ENCODE measurements at places on chromosomes 6 and 20.
A peak's percentile ranks its signal among the peaks of the same experiment; 100 is the strongest.

DNA sequence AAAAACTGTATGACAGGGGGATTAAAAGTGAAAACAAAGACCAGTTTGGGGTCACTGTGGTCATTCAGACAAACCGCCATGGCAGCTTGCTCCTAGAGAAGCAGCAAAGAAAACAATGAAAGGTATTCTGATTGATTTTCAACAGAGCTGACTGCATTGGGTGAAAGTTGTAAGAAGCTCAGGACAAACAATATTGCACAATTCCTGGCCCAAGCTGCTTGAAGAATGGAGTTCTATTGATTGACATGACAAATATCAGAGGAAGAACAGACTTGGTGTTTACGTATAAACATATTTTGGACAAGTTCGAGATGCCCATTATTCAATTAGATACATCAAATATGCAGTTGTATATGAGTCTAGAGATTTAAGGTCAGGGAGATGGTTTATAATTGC is 62.0 kb downstream of the TRIM38 start:
- peaks cover 4% of the 10 kb centered on the region for H3K4me1 ChIP-seq
- no peaks in the 10 kb centered on the region for H3K36me3 ChIP-seq
- H3K27ac ChIP-seq, result no peak overlapping the region
- no peak overlapping the region for H3K4me3 ChIP-seq
- H3K27me3 ChIP-seq, result no peaks in the 10 kb centered on the region
- no peak for DNase-seq

DNA sequence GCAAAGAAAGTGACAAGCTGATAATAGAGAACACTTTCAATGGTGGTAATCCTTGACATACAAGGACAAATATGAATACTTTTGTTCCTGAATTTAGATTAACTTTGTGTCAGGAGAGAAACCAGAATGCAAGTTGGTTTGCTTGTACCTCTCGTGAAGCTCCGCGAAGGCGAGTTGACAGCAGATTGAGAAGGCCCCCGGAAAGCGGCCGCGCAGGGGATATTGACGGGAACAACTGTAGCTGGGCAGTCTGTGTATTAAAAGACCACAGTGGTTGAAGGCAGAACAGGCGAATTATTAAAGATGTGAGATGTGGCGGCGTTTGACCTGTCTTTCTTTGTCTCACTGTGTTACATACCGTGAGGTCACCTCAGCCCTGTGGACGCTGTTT is 175.8 kb upstream of the RALGAPA2 start:
- H3K36me3 ChIP-seq, result no peaks in the 10 kb centered on the region
- no peaks in the 10 kb centered on the region for H3K27me3 ChIP-seq
- no peak overlapping the region for H3K4me3 ChIP-seq
- no peaks in the 10 kb centered on the region for H3K4me1 ChIP-seq

- no peaks in the 10 kb centered on the region for H3K4me1 ChIP-seq
- H3K27ac ChIP-seq, result no peak overlapping the region
- H3K4me3 ChIP-seq, result no peak overlapping the region
- DNase-seq, result peak; percentile 35
- H3K36me3 ChIP-seq, result no peaks in the 10 kb centered on the region
- H3K27me3 ChIP-seq, result no peaks in the 10 kb centered on the region
Observed at GRCh38 chr6:127561660-127562059, 15.3 kb upstream of the C6orf58 start.

DNA sequence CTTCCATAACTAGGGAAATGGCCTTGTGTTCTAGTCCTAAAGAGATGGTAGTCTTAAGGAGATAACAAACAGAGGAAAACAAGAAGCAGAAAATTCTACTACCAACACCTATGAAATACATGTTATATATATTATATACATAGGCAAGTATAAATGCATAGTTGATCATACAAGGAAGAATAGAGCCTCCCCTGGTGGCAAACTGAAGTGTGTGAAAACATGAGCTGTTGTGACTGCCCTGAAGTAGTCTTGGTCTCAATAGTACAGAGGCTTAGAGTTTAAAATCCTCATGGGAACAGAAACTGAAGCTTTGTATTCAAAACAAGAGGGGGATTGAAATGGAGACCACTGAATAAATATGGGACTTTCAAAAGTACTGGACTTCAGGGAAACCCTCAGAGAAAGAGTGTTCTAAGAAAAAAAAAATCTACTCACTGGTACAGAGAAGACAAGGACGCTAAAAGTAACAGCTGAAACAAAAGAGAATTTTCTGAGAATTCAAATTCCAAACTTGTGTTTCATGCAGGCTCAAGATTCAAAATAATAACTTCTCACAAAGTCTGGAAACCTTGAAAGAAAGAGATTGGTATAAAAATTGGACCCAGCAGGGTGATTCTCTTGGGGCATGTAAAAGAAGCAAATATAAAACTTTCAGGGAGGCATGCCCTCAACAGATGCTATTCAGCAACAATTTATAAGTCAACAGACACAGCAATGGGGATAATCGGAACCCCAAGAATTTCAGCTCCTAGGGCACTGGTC is 59.7 kb upstream of the SAMD3 start:
- no peak overlapping the region for H3K4me3 ChIP-seq
- DNase-seq, result peak; percentile 45
- no peaks in the 10 kb centered on the region for H3K4me1 ChIP-seq
- H3K36me3 ChIP-seq, result no peaks in the 10 kb centered on the region
- H3K27me3 ChIP-seq, result peaks cover 2% of the 10 kb centered on the region
- H3K27ac ChIP-seq, result no peak overlapping the region

DNA sequence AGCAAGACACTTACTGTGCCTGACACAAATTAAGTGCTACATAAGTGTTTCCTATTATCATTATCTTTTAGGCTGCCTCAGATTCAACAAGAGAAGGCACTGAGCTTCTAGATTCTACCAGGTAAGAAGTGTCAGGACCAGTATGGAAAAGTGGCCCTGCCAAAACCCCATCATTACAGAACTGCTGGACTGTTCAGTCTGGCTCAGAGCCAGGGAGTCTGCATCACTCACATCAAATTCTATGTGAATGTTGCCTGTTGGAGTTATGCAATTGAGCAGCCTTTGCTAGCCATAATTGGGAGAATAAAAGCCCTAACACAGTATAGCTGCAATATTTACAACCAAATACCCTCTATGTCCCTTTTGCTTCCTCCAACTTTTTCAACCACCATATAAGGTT is 70.9 kb downstream of the ATG5 start:
- peak; percentile 70 for DNase-seq
- peaks cover 13% of the 10 kb centered on the region for H3K4me1 ChIP-seq
- H3K27me3 ChIP-seq, result no peaks in the 10 kb centered on the region
- no peaks in the 10 kb centered on the region for H3K36me3 ChIP-seq

DNA sequence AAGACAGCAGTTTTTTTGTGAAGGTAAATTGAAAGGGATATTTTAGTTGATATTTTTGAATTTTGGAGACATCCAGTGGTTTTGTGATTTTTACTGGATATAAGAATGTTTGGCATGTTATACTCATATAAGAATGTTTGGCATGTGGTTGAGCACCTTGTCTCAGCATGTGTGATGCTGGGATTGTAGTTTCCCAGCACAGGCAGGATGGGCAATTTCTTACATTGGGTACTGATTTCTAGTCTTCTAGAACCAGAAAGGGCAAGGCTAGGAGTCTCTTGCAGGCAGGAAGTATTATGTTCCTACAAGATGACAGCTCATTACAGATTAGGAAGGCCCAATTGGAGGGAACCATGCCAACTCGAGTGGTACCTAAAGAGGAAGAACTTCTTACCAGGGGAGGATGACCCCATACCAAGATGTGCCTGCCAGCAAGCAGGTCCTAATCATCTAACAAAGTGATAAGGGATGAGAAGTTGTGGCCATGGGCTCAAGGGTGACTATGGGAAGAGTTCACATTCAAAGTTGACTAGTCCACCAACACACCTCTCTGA is 377.8 kb downstream of the UTRN start:
- peaks cover 8% of the 10 kb centered on the region for H3K4me1 ChIP-seq
- no peak for DNase-seq
- no peak overlapping the region for H3K4me3 ChIP-seq

- no peaks in the 10 kb centered on the region for H3K27me3 ChIP-seq
- H3K4me1 ChIP-seq, result no peaks in the 10 kb centered on the region
- DNase-seq, result peak; percentile 2
- no peak overlapping the region for H3K4me3 ChIP-seq
Observed at GRCh38 chr20:9945408-9945807, 89.4 kb upstream of the ANKEF1 start.

GRCh38 chr6:156783958-156784357 is 6.8 kb downstream of the ARID1B start:
- peaks cover 7% of the 10 kb centered on the region for H3K4me1 ChIP-seq
- no peak overlapping the region for H3K4me3 ChIP-seq
- H3K36me3 ChIP-seq, result peaks cover 2% of the 10 kb centered on the region

GRCh38 chr6:134577998-134578397 is 260.1 kb upstream of the SGK1 start:
- peak; percentile 59 for DNase-seq
- H3K27me3 ChIP-seq, result no peaks in the 10 kb centered on the region
- H3K27ac ChIP-seq, result no peak overlapping the region
- no peaks in the 10 kb centered on the region for H3K36me3 ChIP-seq
- no peaks in the 10 kb centered on the region for H3K4me1 ChIP-seq
- no peak overlapping the region for H3K4me3 ChIP-seq

GRCh38 chr6:166957087-166957804 is 896 bp upstream of the RNASET2 start:
- no peaks in the 10 kb centered on the region for H3K36me3 ChIP-seq
- peaks cover 10% of the 10 kb centered on the region for H3K4me1 ChIP-seq
- peak overlapping the region; percentile 92 for H3K4me3 ChIP-seq
- no peak for DNase-seq
- peak overlapping the region; percentile 50 for H3K27ac ChIP-seq

DNA sequence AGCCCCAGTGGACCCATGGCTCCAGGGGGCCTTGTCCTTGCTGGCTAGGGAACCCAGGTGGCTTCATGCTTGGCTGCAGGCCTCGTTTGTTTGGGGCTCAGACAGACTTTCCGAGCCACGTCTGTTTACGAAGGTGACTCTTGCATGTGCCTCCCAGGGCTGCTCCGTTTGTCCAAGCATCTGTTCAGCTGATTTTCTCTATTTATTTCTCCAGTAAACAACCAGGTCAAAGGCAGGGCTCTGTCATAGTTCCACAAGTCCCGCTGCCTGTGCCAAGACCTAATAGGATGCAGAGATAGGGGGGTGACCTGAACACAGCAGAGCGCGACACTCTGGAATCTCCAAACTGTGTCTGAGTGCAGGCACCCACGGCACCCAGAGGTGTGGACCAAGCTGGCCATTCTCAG is 12.8 kb upstream of the SPO11 start:
- H3K27me3 ChIP-seq, result no peaks in the 10 kb centered on the region
- H3K27ac ChIP-seq, result no peak overlapping the region
- H3K4me3 ChIP-seq, result no peak overlapping the region

DNA sequence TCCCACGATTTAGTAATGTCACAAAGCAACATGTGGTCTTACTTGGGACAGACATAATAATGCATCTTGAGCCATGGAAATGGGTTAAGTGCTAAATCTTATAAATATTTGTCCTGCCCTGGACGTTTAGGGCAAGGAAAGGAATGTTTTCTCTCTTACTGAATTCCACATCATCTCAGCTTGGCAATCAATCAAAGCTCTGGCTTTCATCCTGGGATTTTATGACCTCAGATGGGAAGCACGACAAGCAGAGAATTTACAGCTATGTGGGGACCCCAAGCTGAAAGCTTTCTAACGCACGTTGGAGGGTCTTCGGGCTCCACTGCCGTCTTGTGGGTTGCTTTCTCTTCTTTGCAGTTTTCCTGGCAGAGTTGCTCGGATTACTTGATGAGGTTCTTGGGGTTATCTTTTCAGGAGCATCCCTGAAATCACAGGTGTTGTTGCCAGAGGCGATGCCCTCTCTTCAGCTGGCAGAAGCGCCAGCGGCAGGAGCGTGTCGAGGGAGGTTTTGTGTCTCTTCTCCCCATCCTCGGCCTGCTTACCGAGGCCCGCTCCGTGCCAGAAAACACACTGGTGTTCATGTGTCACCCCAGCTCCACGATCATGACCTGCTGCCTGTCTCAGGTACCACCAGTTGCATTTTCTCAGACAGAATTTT is 73.4 kb upstream of the FRMD1 start:
- H3K27me3 ChIP-seq, result peaks cover 6% of the 10 kb centered on the region
- no peak for DNase-seq
- H3K4me1 ChIP-seq, result peaks cover 7% of the 10 kb centered on the region
- H3K4me3 ChIP-seq, result no peak overlapping the region
- no peaks in the 10 kb centered on the region for H3K36me3 ChIP-seq

GRCh38 chr20:25237610-25238318 is 10.1 kb upstream of the PYGB start:
- H3K4me1 ChIP-seq, result peaks cover 21% of the 10 kb centered on the region
- no peak overlapping the region for H3K4me3 ChIP-seq
- H3K27me3 ChIP-seq, result no peaks in the 10 kb centered on the region
- H3K36me3 ChIP-seq, result no peaks in the 10 kb centered on the region
